ENCODE measurements at places on chromosomes 7 and 10. TPM values are rescaled to one million over a fixed set of nuclear protein-coding genes. Genes with fewer than 3 reads are reported as not detected.

DNA sequence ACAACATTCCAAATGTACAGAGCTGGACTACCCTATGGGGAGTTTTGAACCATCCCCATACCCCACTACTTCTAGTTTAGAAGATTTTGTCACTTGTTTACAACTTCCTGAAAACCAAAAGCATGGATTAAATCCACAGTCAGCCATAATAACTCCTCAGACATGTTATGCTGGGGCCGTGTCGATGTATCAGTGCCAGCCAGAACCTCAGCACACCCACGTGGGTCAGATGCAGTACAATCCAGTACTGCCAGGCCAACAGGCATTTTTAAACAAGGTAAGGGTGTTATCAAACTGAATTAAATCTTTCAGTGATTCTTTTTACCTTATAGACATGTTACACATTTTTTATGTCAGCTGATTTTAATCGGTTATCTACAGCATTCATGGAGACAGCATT, 41.5 kb downstream of the AHR start:
- DNase-seq = no peak

- no peak for DNase-seq
Measured at GRCh38 chr7:107046491-107047259, 2.2 kb downstream of the PRKAR2B start.

DNA sequence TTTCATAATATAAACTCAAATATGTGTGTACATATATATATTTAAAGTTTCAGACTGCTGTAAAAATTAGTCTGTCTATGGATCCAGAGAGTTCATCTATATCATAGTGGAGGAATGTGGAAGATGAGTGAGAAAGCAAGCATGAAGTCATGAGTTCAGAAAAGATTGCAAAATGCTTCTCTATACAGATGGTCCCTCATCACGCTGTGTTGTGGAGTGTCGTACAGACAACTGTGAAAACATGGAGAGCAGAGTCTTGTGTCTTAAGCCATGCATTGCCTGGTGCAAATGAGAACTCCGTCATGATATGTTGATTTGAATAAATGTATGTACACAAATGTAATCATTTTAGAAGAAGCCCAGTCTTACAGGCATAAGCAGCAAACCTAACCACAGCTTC, 316.9 kb downstream of the CNTNAP2 start:
- DNase-seq = no peak

- DNase-seq = peak; percentile 42
Measured at GRCh38 chr10:43962346-43963191, 313.9 kb upstream of the ZNF32 start.

Gene TLL2
- total RNA-seq = 0.96 TPM

- DNase-seq = no peak
Measured at GRCh38 chr10:6394084-6394483, 186.0 kb downstream of the PRKCQ start.

DNA sequence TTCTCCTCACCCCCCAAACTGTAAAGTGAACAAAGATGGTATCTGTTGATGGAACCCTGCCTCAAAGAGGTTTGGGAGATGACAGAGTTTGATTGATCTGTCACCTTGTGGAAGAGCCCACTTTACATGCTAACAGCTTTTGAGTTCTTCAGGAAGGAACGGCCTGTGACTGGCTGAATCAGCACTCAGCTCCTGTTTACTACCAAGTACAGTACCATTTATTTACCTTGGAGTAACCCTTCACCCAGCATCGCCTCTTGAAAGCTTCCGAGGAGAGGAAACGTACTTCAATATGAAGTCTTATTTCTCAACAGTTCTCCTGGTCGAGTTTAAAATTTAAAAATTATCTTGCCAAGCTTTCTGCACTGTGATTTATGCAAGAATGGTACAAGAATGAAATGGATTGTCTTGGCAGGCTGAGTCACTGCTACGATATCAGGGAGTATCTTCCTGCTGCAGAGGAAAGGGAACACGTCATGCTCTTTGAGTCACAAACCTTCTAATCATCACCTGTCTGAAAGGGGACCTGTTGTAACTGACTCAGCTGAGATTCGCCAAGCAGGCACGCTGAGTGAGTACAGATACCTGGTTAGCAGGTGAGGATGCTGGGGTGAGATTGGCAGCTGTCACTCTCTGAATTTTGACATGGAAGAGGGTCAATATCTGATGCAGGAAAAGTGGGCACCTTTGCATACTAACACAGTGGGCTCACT, 30.1 kb downstream of the KLF6 start:
- DNase-seq = no peak

DNA sequence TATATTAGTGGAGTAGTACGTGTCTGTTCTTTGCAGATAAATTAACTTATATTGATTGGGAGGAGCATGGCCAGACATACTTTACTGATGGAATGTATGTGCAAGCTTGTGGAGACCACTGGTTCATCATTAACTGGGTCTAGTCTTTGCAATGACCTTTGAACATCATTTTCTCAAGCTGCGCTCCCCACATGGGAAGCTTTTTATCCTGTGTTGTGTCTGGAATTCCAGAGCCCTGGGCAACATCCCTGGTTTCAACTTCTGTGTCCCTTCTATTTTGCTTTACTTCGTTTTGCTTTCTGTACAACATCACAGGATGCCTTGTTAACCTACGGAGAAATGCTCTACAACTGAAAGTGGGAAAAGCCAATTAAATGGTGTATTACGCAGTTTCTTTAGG, 38.3 kb downstream of the MACROH2A2 start:
- DNase-seq = no peak

Measured in ureter (tissue), 1 donor.